ENCODE measurements at places on chromosomes 4 and X. TPM values are rescaled to one million over a fixed set of nuclear protein-coding genes. Genes with fewer than 3 reads are reported as not detected.

DNA sequence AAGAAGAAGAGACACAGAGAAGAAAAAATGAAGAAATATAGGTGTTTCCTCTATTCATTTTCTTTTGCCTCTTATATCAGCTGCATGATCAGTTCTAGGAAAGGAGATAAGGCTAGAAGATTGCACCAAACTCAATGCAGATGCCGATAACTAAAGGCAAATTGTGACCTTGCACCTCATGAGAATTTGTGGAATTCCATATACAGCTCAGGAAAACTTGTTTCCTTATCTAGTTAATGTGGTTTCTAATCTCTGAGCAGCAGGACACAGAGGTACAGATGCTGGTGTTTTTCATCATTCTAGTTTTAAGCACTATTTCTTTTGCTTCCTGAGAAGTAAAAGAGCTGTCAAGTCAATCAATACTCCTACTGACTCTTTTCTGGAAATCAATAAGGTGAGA is 104.6 kb upstream of the NWD2 start:
- DNase-seq = no peak

DNA sequence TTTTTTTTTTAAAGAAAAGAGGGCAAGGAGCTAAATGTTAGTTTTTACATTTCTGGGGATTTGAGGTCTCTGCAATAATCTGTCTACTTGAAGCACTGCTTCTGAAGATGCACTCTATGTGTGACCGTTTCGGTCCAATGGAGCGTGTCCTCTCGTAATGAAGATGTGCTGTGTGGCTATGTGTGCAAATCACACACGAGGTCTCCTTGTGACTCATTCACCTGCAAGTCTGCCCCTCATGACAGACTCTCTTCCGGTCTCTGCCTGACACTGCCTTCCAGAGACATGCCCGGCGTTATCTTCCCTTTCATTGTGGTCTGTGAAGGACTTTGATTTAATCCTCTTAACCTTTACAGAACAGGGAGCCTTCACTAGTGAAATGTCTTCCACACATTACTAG is 84.3 kb downstream of the TRAM1L1 start:
- DNase-seq = no peak

ADAM29 gene
- not detected for total RNA-seq

DNA sequence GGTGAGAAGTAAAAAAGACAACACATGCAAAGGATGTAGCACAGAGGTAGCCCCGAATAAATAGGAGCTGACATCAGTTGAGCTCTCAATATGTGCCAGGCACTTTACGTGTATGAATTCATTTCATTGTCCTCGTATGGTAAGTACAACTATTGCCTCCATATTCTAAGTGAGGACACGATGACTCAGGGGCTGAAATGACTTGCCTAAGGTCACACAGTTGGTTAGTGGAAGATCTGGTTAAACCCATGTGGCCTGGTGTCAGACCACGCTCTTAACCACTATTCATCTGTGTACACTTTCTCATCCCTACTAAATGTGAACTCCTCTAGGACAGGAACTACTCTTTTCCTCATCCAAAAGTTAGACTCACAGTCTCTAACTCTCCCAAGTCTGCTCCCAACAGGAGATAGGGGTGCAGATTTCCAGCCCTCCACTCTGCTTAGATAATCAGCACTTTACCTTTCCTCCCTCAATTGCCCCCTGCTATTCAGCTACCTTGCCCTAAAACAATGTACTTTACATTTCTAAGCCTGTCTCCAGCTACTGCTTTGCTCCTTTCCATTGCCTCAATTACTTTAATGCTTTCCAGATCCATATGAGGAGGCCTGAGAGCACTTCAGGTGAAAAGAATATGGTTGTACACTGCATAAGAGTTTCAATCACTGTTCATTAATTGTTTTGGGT is 58.8 kb upstream of the LHFPL1 start:
- no peak for DNase-seq

GRCh38 chr4:176262243-176262642 is 6.8 kb downstream of the ASB5 start:
- no peak for DNase-seq

DNA sequence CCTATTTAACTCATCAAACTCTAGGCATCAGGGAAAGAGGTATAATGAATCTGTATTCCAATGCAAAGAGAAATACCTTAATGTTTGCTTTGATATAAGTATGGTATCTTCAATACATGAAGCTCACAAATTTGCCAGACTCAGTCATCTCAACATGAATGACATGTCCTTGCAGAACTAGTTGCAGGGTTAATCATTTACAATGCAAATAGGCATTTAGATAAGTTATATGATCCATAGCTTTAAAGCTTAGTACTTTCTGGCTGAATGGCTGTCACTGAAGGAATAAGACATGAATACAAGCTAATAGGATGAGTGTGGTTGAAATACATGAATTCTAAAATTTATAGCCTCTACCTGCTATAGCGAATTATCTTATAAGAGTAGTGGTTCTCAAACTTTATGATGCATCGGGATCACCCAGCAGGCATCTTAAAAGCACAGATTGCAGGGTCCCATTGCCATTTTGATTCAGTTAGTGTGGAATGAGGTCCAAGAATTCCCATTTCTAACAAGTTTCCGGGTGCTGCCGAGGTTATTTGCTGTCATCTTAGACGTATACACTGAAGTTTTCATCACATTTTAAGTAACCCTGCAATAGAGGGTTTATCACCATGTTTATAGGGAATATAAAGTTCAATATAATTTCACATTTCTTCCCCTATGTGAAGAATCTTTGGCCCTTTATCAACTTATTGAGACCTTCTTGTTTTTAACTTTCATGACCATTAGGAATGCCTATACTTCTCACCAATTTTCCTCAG is 439.2 kb downstream of the ARHGAP24 start:
- DNase-seq = no peak

- no peak for DNase-seq
Measured at GRCh38 chr4:153483432-153484418, 17.6 kb downstream of the TMEM131L start.

GRCh38 chr4:39770969-39771724 is 73.2 kb downstream of the UBE2K start:
- no peak for DNase-seq

- DNase-seq = no peak
Measured at GRCh38 chr4:65021149-65021548, 611.9 kb upstream of the TECRL start.

DNA sequence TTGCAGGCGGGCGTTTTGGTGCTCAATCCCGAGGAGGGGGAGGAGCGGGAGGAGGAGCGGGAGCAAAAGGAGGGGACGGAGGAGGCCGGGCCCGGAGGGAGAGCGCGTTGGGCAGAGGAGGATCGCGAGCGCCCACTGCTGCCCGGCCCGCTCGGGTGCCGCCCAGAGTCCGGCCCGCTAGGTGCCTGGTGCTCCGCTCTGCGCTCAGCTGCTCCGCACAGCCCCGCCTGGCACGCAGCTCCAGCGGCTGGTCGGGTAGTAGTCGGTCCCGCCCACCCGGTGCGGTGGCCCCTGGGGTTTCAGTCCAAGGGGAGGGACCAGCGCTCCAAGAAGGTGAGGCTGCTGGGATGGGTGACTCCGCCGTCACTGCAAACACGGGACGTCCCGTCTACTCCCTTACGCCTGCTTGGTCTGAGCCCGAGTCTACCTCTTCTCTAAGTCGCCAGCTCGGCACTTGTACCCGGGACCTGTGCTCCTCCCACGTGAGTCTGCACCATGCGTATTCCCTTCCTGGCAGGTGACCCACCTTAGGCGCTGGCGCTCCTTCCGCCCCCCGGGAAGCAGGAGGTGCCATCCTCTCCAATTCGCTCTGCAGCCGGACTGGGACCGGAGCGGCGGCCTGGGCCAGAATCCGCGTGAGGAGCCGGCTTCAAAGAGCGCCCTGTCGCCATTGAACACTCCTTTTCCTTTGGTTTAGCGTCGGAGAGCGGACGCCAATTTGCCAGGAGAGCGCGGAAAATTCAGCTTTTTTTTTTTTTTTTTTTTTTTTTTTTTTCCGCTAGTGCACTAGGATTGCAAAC is 405 bp upstream of the HS3ST1 start:
- DNase-seq = peak; percentile 93

GRCh38 chr4:123390846-123391456 is 5.6 kb upstream of the SPRY1 start:
- DNase-seq = no peak

TRPC5OS gene
- 0.20 TPM for total RNA-seq

DNA sequence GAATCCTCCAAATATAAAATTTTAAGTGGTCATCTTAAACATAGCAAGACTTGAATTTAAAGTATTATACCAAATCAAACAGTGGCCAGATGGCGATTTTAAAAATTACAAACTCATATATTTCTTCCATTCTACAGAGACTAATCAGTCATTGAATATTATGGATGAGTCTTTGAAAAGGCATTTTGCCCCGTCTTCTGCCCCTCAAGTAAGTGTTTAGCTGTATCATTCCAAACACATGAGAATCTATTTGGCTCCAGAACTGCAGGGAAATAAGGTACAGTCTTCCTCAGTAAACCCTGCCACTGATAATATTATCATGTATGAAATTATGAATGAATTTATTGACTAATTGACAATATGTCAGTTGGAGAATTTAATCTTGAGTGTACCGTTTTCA is 191.0 kb downstream of the SLC7A11 start:
- DNase-seq = no peak

GRCh38 chr4:176671532-176671931 is 121.2 kb downstream of the VEGFC start:
- peak; percentile 65 for DNase-seq

DNA sequence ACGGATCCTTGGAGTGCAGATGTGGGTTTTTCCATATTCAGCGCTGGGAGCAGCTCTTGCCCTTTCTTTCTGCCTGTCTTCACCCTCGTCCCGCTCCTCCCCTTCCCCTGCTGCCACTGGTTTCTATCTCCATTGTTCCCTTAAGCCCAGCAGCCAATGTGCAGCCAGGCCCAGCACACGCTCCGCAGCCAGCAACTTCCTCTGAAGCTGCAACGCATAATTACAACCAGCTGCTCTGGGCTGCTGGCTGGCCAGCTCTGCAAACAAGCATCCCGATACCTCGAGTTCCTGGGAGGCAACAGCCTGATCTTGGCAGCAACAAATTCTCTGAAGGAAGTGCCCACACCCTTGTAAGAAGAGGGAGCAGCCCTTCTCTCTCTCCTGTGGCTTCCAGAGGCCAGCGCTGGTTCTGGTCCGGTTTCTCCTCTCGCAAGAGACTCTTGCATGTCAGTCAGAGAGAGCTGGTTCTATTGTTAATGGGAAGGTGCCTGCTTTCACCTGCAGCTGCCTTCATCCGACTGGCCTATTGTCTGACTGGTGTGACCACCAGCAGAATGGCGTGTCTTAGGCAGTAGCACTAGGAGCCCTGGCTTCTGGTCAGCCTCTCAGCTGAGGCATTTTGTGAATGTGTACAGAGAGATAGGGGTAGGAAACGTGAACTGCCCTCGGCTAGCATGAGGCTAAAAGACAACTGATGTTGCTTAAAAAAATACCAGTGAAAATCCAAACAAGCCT is 83.8 kb upstream of the MAML3 start:
- DNase-seq = peak; percentile 71

SSX1 gene
- not detected for total RNA-seq

DNA sequence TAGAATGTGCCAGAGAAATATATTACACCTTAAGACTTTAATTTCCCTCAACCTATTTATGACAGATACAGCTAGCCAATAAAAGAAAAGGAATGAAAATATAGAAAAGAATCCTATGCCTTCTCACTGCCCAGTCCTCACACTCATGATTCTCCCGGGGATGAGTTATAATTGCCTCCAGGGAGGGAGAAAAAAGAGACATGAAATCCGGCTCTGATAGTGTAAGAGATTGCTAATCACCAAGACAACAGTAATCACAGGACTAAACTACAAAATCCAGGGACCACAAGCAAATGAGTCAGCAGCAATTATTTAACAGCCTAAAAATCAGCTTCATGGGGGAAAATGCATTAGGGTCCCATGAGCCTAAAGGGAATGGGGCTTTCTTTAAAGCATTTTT is 95.9 kb upstream of the DUSP21 start:
- no peak for DNase-seq

TLR10 gene
- 0.98 TPM for total RNA-seq

MECP2 gene
- total RNA-seq = 64.9 TPM

ASB9 gene
- total RNA-seq = 2.9 TPM

NPY5R gene
- 0.23 TPM for total RNA-seq

GRCh38 chr4:6633091-6633906 is 7.2 kb upstream of the MRFAP1 start:
- DNase-seq = no peak

DNA sequence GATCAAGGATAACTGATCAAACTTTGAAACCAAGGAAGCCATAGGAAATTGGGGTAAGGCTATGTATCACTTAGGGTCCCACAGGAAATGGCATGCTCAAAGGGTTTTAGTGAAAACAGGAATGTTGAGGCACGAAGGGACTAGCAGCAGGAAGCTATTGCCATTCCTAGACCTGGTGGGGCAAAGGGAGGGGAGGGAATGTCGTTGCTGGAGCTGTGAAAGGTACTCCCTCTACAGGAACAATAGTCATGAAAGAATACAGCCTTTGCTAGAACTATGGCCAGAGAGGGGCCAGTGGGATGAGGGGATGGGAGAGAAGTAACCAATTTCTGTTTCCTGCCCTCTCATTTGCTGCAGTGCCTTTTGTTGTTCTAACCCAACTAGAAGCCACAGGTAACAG is 11.9 kb downstream of the REPS2 start:
- no peak for DNase-seq

GRCh38 chr4:7843831-7844593 is 95.6 kb downstream of the AFAP1 start:
- peak; percentile 72 for DNase-seq

DNA sequence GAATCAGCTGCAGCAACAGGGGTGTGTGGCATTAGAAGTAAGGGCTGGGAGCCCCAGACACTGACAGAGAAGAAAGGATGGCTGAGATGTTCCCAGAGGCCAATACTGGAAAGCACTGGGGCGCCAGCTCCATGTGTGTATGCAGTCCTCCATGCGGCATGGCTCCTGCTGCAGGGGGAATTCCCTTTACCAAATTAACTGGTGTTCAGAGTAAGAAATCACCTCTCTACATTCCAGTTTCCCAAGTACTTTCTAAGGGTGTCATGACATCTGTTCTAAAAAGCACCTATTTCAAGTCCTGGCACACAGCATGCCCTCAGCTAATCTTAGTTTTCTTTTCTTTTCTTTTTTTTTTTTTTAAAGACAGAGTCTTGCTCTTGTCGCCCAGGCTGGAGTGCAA is 98.0 kb downstream of the MAML3 start:
- no peak for DNase-seq

GRCh38 chrX:119529345-119530276 is 35.6 kb downstream of the STEEP1 start:
- no peak for DNase-seq

LRIT3 gene
- total RNA-seq = 0.23 TPM

DNA sequence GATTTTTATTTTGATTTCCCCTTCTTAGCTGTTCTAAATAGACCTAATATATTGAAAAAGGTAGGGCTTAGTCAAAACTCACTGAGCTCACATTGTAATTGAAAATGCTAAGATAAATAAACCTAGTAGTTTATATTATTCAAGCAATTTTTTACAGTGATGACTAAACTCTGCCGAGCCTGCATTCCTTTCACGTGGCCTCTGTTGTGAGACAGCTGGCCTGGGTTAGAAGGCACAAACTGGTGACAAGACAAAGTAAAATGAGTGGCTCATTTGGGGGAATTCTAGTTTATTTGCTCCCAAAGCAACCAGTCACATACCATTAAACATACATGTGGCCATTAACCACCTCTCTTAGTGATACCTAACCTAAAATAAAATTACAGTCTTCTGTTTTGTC is 169.4 kb upstream of the TEX13C start:
- DNase-seq = no peak

All from mucosa of gallbladder (tissue), 1 donor.